ENCODE measurements at places on chromosomes 1 and 21.
A peak's percentile ranks its signal among the peaks of the same experiment; 100 is the strongest.

DNA sequence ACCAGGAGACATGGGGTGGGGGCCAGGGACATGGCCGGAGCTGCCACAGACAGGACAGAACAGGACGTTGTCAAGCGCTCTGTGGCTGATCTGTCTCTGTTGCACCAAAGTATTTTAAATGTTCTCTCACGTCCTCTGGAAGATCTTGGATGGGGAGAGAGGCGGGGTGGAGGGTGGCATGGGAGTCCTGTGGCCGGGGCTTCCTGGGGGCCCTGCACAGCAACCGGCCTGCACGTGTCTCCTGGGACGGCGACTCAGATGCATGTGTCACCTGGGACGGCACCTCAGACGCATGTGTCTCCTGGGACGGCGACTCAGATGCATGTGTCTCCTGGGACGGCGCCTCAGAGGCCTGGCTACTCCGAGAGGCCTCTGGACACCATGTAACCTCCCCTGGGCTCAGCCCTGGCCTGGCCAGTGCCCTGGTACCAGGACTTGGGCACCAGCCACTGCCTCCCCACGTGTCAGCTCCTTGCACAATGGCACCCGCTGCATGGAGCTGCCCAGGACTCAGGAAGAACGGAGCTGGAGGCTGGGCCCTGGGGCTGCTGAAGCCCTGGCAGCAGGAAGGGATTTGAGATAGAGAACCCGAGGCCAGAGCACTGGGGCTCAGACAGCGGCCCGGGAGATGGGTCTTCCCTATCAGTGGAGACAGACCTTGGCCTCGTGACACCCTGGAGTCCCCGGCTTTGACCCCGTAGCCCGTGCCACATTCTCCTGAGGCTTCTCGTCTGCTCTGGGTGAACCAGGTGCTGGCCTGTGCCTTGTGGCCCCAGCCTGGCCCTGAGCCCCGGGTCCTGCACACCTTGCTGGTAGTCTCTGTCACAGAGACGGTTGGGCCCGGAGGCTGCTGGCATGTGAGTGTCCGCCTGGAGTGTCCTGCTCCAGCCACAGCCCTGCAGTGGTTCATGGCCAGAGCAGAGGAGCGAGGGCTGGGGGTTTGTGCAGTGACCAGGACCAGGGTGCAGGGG is 14.7 kb upstream of the SLC19A1 start:
- DNase-seq = no peak

- DNase-seq = no peak
Measured at GRCh38 chr1:239792157-239792556, 299.5 kb upstream of the FMN2 start.

- DNase-seq = peak; percentile 36
Measured at GRCh38 chr1:62437273-62437940, 558 bp downstream of the USP1 start.

- no peak for DNase-seq
Measured at GRCh38 chr1:234875328-234875952, 253.2 kb downstream of the TOMM20 start.

GRCh38 chr1:63599799-63600198 is 6.6 kb downstream of the PGM1 start:
- no peak for DNase-seq

DNA sequence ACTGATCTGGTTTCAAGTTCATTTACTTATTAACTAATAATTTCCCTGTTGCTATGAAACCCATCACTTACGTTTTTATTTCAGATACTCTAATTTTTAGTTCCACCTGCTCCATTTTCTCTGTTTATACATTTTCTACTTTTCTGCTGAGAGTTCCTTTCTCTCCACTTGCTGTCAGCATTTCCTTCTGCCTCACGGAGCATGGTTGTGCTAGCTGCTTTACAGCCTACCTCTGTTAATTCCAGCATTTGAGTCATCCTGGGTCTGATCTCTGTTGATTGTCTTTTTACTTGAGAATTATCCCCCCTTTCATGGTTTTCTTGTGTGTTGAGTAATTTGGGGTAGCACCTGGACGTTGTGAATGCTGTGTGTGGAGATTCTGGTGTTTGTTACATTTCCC is 373.2 kb upstream of the C1orf174 start:
- no peak for DNase-seq

DNA sequence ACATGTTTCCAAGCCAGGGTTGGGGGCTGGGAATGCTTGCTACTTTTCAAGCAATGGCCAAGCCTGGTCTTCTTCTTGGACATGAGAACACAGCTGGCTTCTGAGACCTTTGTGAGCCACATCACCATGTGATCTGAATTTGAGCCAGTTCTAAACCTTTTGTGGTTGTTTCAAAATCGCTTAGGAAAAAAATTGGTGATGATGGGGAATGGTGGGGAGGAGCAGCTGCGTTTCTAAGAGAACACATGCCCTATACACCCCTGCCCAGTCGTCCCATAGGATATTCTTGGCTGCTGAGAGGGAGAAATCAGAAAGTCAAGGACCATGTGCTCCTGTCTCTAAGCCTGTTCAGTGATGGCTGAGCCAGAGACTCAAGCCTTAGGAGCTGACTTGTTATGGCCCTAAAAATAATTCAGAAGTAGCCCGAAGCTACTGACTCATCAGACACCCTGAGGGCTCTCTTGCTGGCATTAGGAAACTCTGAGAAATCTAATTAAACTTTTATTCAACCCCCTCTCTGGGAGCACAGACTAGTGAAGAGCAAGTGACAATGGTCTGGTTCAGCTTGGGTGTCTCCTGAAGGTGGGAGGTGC is 30.5 kb downstream of the CCDC185 start:
- DNase-seq = no peak

DNA sequence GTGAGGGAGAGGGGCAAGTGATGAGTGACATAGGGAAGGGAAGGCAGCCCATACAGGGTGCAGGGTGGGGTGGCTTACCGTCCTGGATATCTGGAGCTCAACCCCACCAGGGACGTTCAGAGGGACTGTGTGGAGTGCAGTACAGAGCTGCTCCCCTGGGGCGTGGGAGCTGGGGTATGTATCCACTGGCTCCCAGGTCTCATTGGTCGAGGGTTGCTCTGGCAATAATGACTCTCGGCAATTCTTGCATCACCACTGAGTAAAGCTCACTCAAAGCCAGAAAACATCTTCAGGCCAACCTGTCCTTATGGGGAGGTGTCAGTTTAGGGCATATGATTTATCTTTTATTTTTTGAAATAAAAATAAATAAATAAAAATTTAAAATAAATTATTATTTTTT is 43.2 kb upstream of the RUNX3 start:
- no peak for DNase-seq

GRCh38 chr1:3359351-3359750 is 95.1 kb upstream of the ARHGEF16 start:
- DNase-seq = no peak

- no peak for DNase-seq
Measured at GRCh38 chr1:119550381-119550780, 43.4 kb downstream of the HSD3B1 start.

- no peak for DNase-seq
Measured at GRCh38 chr1:16117369-16117768, 38.5 kb downstream of the EPHA2 start.

DNA sequence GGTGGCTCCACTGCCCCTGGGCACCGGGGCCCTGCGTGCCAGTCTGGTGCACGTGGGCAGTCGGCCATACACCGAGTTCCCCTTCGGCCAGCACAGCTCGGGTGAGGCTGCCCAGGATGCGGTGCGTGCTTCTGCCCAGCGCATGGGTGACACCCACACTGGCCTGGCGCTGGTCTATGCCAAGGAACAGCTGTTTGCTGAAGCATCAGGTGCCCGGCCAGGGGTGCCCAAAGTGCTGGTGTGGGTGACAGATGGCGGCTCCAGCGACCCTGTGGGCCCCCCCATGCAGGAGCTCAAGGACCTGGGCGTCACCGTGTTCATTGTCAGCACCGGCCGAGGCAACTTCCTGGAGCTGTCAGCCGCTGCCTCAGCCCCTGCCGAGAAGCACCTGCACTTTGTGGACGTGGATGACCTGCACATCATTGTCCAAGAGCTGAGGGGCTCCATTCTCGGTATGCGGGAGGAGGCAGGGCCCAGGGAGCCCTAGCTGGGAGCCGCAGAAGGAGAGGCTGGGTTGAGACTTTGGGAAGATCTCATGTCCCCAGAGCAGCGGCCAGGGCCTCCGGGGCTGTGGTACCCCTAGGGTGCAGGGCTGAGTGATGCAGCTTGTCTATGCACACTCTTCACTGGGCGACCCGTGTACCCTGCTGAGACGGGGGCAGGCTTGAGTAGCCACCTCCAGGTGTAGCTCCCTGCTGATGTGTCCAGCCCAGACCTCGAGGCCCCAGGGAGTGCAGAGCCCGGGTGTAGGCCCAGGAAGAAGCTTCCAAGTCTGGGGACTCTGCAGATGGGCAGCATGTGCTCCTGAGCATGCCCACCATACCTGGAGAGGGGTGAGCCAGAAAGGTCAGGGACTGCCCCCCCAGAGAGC is 1.8 kb downstream of the VWA1 start:
- no peak for DNase-seq

DNA sequence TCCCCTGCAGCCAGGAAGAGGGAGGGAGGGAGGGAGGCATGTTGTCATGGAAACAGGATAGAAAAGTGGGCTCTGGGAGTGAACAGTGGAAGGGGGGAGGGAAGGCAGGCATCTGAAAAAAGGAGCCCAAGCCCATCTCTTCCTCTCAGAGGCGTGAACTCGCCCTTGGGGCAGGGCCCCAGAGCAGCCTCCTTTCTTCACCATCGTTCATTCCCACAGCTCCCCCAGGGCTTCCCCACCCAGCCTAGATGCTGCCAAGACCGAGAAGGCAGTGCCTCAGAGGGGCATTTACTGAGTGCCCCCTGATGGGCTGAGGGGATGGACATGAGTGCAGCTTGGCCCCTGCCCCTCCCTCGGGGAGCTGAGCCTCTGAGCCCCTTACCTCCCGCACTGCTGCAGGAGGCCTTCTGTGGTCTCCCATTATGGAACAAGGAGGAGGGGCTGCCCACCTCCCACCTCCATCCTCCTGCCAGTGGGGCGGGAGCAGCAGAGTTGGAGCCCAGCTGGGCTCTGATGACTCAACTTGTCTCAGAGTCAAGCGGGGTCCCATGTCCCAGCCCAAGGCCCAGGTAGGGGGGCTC is 39.1 kb upstream of the KIF21B start:
- no peak for DNase-seq

Data from stimulated activated CD8-positive, alpha-beta memory T cell treated with anti-CD3 and anti-CD28 coated beads, Interleukin-7, amount 100 ng/mL, for 4 hours (primary cell).